ENCODE measurements at places on chromosomes 7 and 10.

DNA sequence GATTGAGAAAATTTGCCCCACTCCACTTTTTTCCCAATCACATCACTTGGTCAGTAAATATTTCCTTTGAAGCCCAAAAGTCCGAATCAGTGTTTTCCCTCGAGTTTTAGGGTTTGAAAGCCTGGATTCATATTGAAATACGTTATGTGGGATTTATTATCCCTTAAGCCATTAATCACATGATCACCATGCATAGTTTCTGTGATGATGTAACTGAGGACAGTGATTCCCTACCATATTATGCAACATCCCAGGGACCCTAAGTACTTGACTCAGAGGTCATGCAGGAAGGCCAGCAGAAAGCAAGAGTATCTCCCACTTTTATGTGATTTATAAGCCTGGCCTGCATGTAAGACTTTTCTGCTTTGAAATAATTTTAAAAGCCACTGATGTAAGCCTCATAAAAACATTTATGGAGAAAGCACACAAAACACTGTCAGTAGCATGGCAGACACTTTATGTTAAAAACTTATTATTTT lies 630.6 kb upstream of the ZWINT start:
- no peak for DNase-seq

- DNase-seq: no peak
Measured at GRCh38 chr10:1788401-1788800, 51.1 kb upstream of the ADARB2 start.

- no peak for DNase-seq
Measured at GRCh38 chr10:3995302-3996210, 210.5 kb upstream of the KLF6 start.

DNA sequence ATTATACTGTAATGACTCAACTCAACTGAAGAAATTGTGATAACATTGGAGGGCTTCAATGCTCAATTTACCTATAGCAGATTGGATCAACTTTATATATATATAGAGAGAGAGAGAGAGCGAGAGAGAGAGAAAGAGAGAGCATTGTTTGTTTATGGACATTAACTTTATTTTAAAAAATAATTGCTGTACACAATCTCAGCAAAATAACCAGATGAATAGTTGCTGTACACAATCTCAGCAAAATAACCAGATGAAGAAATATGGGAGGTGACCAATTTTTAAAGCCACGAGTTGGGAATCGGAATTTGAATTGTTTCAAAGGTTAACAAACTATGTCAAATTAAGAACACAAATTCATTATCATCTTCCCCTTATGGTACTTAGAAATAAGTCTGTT lies 319.9 kb downstream of the NXPH1 start:
- no peak for DNase-seq

- peak; percentile 6 for DNase-seq
Measured at GRCh38 chr7:116236020-116236630, 25.8 kb downstream of the TES start.

- DNase-seq: no peak
Measured at GRCh38 chr10:90674928-90675327, 182.9 kb downstream of the HTR7 start.

- DNase-seq: no peak
Measured at GRCh38 chr10:102085336-102085735, 20.2 kb downstream of the HPS6 start.
